ENCODE measurements at places on chromosomes 7 and 10. TPM values are rescaled to one million over a fixed set of nuclear protein-coding genes. Genes with fewer than 3 reads are reported as not detected.

LDB3 gene
- 3.3 TPM for polyA plus RNA-seq

GRCh38 chr10:103697787-103698186 is 157.6 kb downstream of the SH3PXD2A start:
- no peak overlapping the region for H3K4me3 ChIP-seq
- no peaks in the 10 kb centered on the region for H3K36me3 ChIP-seq
- H3K27ac ChIP-seq: no peak overlapping the region
- no peaks in the 10 kb centered on the region for H3K4me1 ChIP-seq

ADAM12 gene
- polyA plus RNA-seq: 0.26 TPM

DNA sequence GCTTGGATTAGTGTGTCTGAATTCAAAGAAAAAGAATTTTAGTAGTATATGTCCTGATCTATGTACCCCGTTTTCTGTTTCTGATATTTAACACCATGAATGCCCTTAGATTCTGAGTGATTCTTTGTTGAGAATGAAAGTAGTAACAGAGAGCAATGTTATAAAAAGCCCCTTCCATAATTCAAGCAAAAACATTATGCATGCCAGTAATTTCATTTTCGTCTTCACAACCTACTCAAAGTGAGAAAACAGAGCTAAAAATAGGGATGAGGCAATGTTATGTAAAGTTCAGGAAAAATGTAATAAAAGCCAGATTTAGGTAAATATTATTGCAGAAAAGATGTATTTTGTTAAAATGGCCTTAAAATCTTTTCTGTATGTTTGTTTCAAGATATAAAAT is 28.1 kb downstream of the PTPRZ1 start:
- H3K4me3 ChIP-seq: no peak overlapping the region
- no peaks in the 10 kb centered on the region for H3K27me3 ChIP-seq
- no peak overlapping the region for H3K27ac ChIP-seq
- no peaks in the 10 kb centered on the region for H3K36me3 ChIP-seq

GRCh38 chr7:149209518-149210269 is 14.3 kb downstream of the ZNF282 start:
- peaks cover 66% of the 10 kb centered on the region for H3K36me3 ChIP-seq
- H3K27ac ChIP-seq: no peak overlapping the region
- no peaks in the 10 kb centered on the region for H3K27me3 ChIP-seq
- DNase-seq: peak; percentile 30
- H3K4me3 ChIP-seq: no peak overlapping the region

CFAP43 gene
- 3.1 TPM for polyA plus RNA-seq

FEZF1 gene
- polyA plus RNA-seq: not detected

- H3K4me1 ChIP-seq: no peaks in the 10 kb centered on the region
- DNase-seq: no peak
- H3K4me3 ChIP-seq: no peak overlapping the region
- H3K27me3 ChIP-seq: no peaks in the 10 kb centered on the region
Observed at GRCh38 chr7:158247758-158248487, 339.7 kb downstream of the PTPRN2 start.

- H3K36me3 ChIP-seq: no peaks in the 10 kb centered on the region
- no peak overlapping the region for H3K27ac ChIP-seq
- H3K4me1 ChIP-seq: no peaks in the 10 kb centered on the region
- DNase-seq: no peak
Observed at GRCh38 chr7:28509251-28510025, 97.1 kb downstream of the CREB5 start.

DNA sequence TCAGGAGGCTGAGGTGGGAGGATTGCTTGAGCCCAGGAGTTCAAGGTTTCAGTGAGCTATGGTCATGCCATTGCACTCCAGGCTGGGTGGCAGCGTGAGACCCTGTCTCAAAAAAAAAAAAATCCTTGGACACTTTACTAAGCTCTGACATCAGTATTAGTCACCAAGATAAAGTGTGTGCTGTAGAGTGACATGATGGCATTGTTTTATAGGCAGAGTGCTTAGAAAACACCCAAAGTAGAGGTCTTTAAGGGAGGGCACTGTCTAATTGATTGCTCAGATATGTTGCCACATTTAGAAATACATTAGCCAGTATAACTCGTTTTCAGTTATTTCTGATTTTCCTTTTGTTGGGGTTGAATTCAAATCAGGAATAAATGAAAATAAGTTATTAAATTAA is 235.9 kb downstream of the REEP3 start:
- no peak overlapping the region for H3K27ac ChIP-seq
- DNase-seq: no peak
- H3K27me3 ChIP-seq: no peaks in the 10 kb centered on the region
- no peaks in the 10 kb centered on the region for H3K36me3 ChIP-seq

DNA sequence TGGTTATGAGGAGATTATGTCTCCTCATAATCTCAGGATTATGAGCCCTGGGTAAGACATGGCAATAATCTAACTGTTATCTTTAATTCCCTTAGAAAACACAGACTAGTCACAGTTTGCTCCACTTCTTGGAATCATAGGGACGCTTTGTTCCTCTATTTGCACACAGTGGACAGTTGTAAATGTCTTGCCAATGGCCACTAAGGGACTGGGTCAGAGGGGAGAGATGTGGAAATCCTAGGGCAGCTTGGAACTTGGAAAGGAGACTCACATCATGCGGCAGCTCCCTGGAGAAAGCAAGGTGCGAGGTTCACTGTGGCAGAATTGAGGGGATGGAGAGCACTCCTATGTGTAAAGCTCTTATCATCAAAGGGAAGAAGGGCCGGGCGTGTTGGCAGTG is 266.1 kb downstream of the PRPF18 start:
- no peak for DNase-seq
- H3K4me3 ChIP-seq: no peak overlapping the region
- H3K27ac ChIP-seq: peak overlapping the region; percentile 20
- no peaks in the 10 kb centered on the region for H3K4me1 ChIP-seq
- H3K27me3 ChIP-seq: no peaks in the 10 kb centered on the region
- no peaks in the 10 kb centered on the region for H3K36me3 ChIP-seq

GRCh38 chr7:909358-910329 is 33.3 kb downstream of the GET4 start:
- peaks cover 2% of the 10 kb centered on the region for H3K4me1 ChIP-seq
- no peak for DNase-seq
- H3K4me3 ChIP-seq: no peak overlapping the region
- peaks cover 2% of the 10 kb centered on the region for H3K27me3 ChIP-seq
- no peaks in the 10 kb centered on the region for H3K36me3 ChIP-seq
- H3K27ac ChIP-seq: no peak overlapping the region

DNA sequence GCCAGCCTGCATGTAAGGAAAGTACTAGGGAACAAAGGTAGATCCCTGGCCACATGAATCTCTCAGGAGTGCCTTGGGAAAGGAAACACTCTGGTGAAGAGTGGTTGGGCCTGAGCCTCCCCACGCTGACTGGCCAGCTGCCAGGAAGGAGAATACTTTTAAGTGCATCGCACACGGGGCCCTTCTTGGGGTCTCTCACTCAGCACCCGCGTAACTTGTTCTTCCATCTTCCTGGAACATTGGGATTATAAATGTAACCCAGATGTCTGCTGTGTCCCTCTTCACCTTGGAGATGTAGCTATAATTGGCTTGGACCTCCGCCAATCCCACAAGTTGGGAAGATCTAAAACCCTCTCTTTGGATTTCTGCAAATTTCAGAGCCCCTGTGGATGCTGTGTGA is 4.4 kb upstream of the GLI3 start:
- no peak for DNase-seq
- no peaks in the 10 kb centered on the region for H3K4me1 ChIP-seq
- H3K27ac ChIP-seq: no peak overlapping the region

DNA sequence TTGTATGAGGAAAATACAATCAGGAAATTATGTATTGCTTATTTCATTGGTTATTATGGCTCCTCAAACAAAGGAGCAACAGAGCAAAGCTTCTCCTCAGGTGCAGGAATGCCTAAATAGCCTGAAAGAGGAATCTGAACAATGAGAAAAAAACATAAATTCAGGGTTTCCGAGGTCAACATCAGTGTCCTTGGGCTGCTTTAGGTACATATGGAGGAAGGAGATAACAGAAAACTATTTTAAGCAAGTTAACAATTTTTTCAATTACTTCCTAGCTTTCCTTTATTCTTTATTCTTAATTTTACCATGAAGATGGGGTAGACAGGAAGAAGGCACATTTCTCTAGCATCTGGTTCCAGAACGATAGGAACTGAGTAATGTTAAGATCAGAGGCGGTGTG is 14.0 kb downstream of the SLC16A9 start:
- no peaks in the 10 kb centered on the region for H3K36me3 ChIP-seq
- no peak for DNase-seq
- H3K27ac ChIP-seq: no peak overlapping the region

- H3K27me3 ChIP-seq: no peaks in the 10 kb centered on the region
- DNase-seq: peak; percentile 67
- H3K4me3 ChIP-seq: no peak overlapping the region
- no peaks in the 10 kb centered on the region for H3K4me1 ChIP-seq
Observed at GRCh38 chr7:88344956-88345832, 38.5 kb upstream of the STEAP4 start.

- H3K27ac ChIP-seq: no peak overlapping the region
- DNase-seq: no peak
- no peaks in the 10 kb centered on the region for H3K36me3 ChIP-seq
- no peaks in the 10 kb centered on the region for H3K27me3 ChIP-seq
Observed at GRCh38 chr7:93949423-93949822, 27.9 kb downstream of the GNG11 start.

PRSS2 gene
- polyA plus RNA-seq: not detected

- no peaks in the 10 kb centered on the region for H3K27me3 ChIP-seq
- H3K4me3 ChIP-seq: no peak overlapping the region
- no peak for DNase-seq
- H3K27ac ChIP-seq: no peak overlapping the region
Observed at GRCh38 chr10:51857305-51857704, 157.9 kb upstream of the CSTF2T start.

DNA sequence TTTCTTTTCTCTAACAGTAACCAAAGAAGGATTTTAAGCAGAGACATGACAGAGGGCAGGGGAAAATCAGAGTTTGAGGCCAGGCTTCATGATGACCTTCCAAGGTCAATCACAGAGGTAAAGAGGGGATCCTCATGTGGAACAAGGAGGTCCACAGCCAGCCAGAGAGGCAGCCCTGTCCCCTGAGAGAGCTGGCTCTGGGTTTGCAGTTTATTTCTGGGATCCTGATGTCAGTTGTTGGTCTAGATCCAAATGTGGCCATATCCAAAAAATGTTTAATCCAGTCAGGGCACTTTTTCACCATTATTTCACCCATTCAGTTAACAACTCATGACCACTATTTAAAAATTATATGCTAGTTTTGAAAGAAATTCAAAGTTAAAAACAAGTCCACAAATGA is 45.6 kb downstream of the GPR141 start:
- no peaks in the 10 kb centered on the region for H3K36me3 ChIP-seq
- no peak overlapping the region for H3K4me3 ChIP-seq
- H3K27ac ChIP-seq: no peak overlapping the region
- no peaks in the 10 kb centered on the region for H3K27me3 ChIP-seq
- no peaks in the 10 kb centered on the region for H3K4me1 ChIP-seq
- no peak for DNase-seq

HIP1 gene
- polyA plus RNA-seq: 11.2 TPM

BMS1 gene
- 6.0 TPM for polyA plus RNA-seq

DNA sequence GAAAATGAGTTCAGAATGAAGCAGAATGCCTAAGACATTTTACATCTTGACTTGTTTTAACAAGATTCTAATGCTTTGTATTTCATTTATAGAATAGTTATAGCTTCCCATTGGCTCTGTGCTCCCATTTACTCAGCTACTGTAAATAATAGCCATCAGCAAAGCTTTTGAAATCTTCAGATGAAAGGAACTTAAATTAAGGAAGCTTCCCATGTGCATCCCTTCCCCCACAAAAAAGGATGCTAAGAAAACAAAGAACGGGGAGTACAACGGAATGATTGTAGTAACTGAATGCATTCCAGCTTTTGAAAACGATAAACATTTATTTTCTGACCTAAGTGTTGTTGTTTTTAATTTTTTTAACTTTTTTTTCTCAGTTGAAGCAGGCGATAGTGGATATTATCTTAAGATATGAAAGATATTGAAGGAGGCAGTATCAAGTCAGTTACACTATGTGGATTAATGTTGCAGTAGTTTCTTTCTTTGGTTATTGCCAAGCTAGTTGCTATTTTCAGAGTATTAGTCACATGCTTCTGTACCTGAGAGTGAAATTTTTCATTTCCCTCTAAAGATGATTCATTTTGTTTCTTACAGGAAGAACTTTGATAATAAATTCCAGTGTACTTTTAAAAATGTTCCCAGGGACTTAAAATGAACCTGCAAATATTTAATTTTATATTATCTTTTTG is 129.2 kb downstream of the KCND2 start:
- no peak for DNase-seq
- no peak overlapping the region for H3K27ac ChIP-seq
- H3K4me3 ChIP-seq: no peak overlapping the region
- H3K4me1 ChIP-seq: no peaks in the 10 kb centered on the region
- no peaks in the 10 kb centered on the region for H3K36me3 ChIP-seq
- no peaks in the 10 kb centered on the region for H3K27me3 ChIP-seq

- no peaks in the 10 kb centered on the region for H3K4me1 ChIP-seq
- no peak overlapping the region for H3K27ac ChIP-seq
- H3K4me3 ChIP-seq: no peak overlapping the region
- no peaks in the 10 kb centered on the region for H3K27me3 ChIP-seq
- no peaks in the 10 kb centered on the region for H3K36me3 ChIP-seq
- no peak for DNase-seq
Observed at GRCh38 chr7:147245274-147245673, 1128.7 kb downstream of the CNTNAP2 start.

DNA sequence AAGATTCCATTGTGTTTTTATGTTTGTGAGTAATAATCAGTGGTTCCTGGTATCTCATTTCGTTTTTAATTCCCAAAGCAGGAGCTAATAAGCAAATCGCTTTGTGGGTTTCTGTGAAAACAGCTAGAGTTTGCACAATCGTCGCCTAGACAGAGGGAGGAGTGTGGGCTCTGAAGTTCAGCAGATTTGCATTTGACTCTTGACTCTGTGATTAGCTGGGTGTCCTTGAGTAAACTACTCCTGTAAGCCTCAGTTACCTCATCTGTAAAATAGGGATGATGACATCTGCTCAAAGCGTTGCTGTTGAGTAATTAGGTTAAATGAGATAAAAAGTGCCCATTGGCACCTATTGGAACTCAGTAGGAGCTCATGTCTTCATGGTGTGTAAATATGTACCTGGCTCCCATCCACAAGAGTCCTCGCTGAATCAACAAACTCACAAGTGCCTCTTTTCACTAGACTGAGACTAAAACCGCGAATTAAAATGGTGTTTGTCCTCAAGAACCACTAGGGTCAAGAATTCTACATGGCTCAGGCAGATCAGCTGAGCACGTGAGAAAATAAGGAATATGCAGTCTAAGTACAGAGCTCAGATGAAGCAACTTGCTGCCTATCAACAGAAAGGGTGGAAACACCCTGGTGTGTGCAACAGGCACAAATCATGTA is 385.8 kb upstream of the C7orf33 start:
- H3K27ac ChIP-seq: no peak overlapping the region
- no peak for DNase-seq
- no peaks in the 10 kb centered on the region for H3K36me3 ChIP-seq
- no peaks in the 10 kb centered on the region for H3K27me3 ChIP-seq
- no peaks in the 10 kb centered on the region for H3K4me1 ChIP-seq
